AG09309 (cell line): ENCODE measurements at places on chromosomes 16 and 17.
A peak's percentile ranks its signal among the peaks of the same experiment; 100 is the strongest.

- DNase-seq: no peak
These were observed 21.9 kb downstream of the ORC6 start for GRCh38 chr16:46711106-46712058.

- no peak for DNase-seq
These were observed 11.9 kb downstream of the FOXK2 start for GRCh38 chr17:82531431-82531881.

GRCh38 chr16:11675561-11676511 lies 7.6 kb downstream of the SNN start:
- DNase-seq: no peak

DNA sequence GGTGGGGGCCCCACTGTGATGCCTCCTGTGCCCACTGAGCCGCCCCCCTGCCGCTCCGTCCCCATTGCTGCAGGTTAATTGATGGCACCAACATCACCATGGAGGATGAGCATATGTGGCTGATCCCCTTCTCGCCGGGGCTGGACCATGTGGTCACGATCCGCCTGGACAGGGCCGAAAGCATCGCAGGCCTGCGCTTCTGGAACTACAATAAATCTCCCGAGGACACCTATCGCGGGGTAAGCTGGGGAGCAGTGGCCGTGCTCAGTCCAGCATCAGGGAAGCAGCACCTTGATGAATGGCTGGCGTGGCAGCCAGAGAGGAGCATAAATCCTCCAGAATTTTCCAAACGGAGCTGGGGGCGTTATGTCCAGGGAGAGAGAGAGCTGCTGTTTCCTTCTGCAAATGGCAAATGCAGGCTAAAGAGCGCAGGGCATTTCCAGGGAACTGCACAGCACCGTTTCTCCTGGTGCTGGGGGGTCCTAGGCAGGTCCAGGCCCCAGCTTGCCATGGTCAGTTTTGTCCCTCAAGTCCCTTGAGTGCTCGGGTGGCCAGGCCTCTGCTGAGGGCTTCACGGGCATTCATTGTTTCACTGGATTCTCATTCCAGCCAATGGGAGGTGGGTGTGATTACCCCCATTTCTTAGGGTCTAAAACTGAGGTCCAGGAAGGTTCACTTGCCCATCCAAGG lies 216.4 kb downstream of the KATNIP start:
- DNase-seq: no peak

DNA sequence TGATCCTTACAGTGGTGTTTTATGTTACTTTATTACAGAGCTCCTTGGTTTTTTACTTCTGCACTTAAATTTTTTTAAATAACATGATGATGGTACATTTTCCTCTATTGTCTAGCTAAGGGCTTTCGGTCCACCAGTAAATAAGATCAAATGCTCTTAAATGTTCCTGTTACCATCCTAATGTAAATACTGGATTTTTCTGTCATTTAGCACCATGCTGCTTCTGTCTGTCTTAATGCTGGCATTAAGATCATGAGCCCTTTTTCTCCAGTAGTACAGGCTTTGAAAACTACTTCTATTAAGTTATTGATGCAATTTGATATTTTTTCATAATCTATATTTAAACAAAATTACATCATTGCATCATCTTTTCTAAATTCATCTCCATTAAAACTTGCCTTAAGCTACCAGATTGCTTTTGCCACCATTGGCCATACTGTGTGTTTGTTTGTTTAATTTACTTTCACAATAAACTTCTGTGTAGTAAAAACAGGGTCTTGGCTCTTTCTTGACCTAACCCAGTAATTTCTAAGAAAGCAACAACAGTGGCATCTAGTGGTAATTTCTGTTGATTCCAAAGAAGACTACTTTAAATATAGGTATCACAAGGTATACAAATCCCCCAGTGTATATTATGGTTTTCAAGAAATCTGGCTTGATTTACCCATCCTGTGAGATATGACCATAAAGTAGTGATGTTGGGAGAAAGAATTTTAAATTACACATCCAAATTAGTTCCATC lies 9.0 kb upstream of the PHAF1 start:
- DNase-seq: no peak

DNA sequence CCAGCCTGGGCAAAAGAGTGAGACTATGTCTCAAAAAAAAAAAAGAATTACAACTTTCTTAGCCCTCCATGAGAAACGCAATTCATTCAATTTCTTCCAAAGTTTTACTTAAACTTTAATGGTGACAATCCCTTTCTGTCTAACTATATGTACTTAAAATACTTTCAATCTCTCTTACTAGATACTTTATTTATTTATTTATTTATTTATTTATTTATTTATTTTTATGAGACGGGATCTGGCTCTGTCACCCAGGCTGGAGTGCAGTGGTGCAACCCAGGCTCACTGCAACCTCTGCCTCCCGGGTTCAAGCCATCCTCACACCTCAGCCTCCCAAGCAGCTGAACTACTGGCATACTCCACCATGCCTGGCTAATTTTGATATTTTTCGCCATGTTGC lies 108.1 kb downstream of the SPAG9 start:
- no peak for DNase-seq

GRCh38 chr17:42135664-42136653 lies 13.4 kb downstream of the HSPB9 start:
- DNase-seq: no peak

GRCh38 chr17:42535155-42536047 lies 640 bp upstream of the NAGLU start:
- no peak for DNase-seq

DNA sequence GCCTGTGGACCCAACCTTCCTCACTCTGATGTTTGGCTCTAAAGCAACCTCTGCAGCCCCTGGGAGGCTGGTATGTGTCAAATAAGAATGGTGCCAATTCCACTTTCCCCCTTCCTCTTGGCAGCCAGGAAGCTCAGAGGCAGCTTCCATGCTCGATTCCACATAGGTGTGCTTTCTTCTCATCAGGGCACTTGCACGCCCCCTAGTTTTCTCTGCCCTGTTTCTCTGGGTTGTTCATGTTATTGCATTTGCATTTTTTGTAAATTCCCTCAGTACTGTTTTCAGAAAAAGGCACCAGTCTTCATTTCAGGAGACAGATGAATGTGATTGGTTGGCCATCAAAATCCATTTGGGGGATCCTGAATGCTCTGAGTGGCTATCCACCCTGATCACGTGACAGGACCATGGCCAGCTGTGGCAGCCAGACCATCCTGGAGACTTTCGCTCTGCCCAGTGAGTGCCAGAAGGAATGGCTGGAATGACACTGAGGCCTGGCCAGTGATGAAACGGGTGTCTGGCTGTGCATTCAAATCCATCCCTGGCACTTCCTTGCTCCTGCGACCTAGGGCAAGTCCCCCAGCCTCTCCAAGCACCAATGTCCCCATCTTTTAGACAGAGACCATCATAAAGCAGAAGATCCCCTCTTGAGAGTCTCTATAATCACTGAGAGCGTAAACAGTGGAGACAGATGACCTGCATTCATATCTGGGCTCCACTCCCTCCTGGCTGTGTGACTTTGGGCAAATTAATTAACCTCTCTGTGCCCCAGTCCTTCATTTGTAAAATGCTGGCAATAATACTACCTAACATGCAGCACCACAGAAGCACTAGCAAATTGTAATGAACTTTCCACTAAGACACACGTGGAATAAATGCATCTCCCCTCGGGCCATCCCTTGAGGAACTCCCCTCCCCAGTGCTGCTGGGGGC lies 56.4 kb downstream of the CNGB1 start:
- no peak for DNase-seq

DNA sequence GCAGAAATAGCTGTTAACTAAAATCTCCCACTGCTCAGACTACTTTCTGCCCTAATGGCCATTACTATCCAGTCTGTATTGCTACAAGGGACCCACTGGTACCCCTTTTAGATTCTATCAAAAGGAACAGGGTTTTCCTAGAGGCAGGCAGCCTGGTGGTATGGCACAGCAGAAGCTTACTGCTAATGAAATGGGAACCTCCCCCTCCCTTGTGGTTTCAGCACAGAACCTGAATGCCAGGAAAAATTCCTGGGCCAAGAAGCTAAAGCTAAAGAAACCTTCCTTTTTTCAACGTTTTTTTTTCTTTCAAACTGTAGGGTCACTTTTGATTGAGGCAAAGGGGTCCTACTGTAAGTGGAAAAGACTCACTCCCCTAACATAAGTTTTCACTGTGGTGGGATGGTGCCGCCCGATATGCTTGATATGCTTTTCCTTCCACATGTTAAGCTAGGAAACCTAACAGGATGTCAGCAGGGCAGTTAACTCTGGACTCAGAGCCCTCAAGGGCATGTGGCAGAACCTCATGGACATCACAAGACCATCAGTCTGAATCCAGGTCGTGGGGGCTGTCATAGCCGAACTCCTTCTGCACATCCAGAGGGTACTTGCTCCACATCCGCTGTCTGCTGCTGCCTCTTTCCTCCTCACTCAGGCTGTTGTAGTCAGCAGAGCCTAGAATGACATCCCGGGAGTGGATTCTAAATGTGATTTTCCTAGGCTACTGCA lies 9.8 kb downstream of the SLC7A6OS start:
- DNase-seq: no peak

- no peak for DNase-seq
These were observed 86.7 kb upstream of the XYLT1 start for GRCh38 chr16:17557480-17557879.

- DNase-seq: no peak
These were observed 83.6 kb downstream of the IRF8 start for GRCh38 chr16:85982563-85982939.

- peak; percentile 31 for DNase-seq
These were observed 110.9 kb downstream of the XYLT1 start for GRCh38 chr16:17359788-17360390.

DNA sequence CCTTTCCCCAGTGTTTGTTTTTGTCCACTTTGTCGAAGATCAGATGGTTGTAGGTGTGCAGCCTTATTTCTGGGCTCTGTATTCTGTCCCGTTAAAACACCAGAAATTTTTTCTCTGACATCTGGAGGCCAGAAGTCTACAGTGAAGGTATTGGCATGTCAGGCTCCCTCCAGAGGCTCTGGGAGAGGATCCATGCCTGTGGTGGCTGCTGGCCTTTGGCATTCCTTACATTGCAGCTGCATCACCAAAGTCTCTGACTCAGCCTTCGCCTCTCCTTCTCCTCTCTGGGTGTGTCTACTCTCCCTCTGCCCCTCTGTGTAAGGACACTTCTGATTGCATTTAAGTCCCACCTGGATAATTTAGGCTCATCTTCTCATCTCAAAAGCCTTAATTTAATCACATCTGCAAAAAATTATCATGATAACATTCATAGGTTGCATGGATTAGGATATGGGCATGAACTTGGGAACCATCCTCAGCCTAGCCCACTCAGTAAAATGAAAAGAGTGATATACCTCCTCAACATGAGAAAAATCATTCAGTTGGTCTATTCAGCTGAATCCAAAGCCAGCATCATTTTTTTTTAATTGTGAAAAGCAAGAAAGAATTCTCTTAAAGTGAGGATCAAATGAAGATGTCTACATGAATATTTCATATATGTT lies 78.0 kb downstream of the MAP2K6 start:
- no peak for DNase-seq

- peak; percentile 75 for DNase-seq
These were observed 337.8 kb upstream of the CDH5 start for GRCh38 chr16:66028510-66029216.

GRCh38 chr17:81635973-81636504 lies 873 bp downstream of the NPLOC4 start:
- DNase-seq: peak; percentile 14

DNA sequence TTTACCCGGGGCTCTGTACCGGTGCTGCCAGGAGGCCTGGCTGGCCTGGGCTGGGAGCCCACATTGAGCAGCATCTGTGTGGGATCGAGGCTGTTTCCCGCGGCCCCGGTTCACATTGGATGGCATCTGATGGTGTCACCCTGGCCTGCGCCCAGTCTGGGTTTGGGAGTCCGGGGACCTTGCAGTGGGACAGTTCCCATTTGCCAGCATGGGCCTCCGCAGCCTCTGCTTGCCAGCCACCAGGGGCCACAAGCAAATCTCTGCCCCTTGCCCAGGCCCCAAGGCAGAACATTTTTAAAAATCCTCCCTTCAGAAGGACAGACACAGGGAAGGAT lies 64.5 kb downstream of the BANP start:
- DNase-seq: no peak

DNA sequence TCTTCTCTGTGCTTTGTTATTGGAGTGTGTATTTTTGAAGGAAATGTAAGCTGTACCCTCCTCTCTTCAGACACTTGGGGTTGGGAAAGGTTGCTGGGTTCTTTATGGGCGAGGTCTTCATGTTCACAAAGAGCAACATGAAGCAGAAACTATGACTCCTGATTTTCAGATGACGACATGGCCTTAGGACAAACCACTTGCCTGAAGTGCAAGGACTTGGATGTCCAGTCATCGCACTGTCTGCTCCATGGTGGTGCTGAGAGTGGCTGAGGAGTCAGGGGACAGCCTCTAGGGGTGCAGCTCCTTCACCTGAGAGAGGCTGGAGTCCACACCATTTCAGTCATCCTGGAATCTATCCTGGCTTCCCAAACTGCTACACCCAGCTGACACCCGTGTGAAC lies 183.9 kb upstream of the CDH5 start:
- DNase-seq: no peak

GRCh38 chr17:29682054-29682453 lies 59.3 kb upstream of the CORO6 start:
- DNase-seq: no peak
